ENCODE measurements at places on chromosomes 1 and 21.

DNA sequence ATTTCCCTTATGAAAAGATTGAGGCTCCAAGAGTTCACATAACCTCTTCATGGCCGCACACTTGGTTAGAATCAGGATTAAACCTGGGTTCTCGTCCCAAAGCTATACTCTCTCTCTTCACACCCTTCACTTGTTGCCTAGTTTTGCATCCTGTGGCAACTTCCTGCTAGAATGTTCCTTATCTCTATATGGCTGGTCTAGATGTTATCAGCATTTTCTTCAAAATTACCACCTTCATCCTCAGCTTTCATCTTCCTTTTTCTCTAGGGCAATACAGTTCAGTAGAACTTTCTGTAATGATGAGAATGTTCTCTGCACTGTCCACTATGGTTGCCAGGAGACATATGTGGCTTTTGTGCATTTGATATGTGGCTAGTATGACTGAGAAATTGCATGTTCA lies 31.1 kb upstream of the BCAR3 start:
- DNase-seq: no peak

GRCh38 chr1:1359664-1360468 lies 1.5 kb upstream of the MXRA8 start:
- no peak for DNase-seq

DNA sequence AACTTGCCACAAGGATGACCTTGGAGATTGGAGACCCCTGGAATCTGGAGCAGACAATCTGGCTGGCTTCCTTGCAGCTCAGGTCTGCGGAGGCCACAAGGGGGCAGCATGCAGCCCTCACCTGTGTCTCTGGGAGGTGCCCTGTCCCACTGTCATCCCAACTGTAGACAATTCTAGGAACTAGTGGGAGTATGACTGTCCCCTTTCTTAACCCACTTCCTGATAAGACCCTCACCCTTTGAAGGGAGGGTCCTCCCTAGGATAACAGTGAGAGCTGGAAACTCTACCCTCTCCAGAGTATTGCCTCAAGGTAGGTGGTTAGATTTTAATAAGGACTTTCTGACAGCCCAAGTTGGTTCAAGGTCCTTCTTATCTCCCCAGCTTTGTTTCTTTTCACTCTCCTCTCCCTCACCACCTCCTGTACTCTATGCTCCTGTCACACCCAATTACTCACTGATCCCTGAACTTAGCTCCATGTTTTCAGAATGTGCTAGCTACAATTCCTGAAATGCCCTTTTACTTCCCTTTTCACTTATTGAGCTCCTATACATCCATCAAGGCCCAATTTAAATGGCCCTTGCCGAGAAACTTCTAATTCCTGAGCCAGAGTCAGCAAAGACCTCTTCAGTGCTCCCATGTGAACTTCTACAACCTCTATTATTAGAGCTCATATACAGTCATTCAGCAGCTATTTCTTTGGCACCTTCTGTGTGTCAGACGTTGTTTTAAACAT lies 9.2 kb upstream of the KCNQ4 start:
- DNase-seq: peak; percentile 34

GRCh38 chr1:156666862-156667609 lies 10.2 kb downstream of the NES start:
- no peak for DNase-seq

- no peak for DNase-seq
These were observed 474.0 kb downstream of the LTN1 start for GRCh38 chr21:28518630-28519029.

DNA sequence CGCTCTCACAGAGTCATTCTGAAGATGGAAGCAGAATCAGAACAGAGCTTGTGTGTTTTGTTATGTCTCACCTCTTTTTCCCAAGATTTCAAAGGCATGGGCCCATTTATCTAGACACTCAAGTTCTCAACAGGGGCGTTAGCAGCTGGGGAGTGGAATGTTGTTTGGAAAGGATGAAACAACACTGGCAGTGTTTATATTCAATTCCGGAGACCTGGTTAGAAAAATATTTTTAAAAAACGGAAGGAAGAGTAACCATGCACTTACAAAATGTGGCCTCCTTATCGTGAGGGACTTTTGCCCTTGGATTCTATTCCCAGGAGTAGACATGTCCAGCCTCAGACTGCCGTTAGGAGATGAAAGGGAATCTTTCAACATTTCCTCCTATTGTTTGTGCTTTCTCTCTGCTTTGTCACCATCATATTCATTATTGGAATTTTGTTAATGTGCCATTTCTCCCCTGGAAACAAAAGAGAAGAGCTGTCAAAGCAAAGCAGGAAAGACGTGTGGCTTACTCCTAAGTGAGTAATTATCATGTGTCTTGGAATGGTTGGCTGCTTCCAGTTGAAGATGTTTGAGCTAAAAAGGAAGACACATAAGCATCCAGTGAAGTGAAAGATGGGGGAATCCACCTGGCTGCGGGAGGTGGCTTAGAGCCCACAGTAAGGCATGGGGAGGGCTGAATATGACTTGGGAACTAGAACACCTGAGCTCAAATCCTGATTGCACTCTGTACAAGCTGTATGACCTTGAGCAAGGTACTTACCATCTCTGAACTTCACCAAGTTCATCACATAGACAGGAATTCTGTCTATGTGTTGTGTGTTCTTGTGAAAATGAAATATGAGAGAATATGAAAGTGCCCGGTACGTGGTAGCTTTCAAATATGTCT lies 71.7 kb upstream of the JUN start:
- no peak for DNase-seq

DNA sequence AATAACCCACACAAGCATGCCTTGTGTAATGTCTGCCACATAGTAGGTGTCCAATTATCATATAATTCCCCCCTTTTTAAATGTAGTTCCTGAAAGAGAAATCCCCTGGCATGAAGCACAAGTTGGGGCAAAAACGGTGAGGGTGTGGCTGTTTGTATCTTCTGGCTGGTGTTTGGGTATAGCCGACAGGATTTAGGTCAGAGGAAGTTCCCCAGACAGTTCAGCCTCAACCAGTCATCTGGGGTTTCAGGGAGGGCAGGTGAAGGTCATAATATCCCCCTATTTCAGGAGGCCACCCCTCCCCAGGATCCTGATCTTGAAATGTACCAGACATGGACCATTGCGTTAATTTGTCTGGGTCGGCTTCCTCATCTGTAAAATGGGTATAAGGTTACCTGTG lies 29.1 kb upstream of the JUN start:
- DNase-seq: no peak

GRCh38 chr1:202202500-202203168 lies 9.0 kb downstream of the LGR6 start:
- no peak for DNase-seq

GRCh38 chr1:205791568-205792180 lies 16.4 kb upstream of the RAB29 start:
- DNase-seq: peak; percentile 66
